ENCODE measurements at places on chromosomes 12 and 14. TPM values are rescaled to one million over a fixed set of nuclear protein-coding genes. Genes with fewer than 3 reads are reported as not detected.

JPH4 gene
- 3.9 TPM for total RNA-seq

DNA sequence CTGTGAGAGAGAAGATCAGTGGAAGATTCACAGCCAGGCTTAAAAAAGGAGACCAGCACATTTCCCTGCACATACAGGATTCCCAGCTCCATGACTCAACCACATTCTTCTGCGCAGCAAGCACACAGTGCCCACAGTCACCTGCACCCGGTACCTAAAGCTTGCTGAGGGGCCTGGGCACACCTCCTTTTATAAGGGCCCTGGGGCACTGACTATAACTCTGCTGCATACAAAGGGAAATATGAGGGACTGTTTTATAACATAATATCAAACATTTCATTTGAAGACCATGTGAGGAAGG, 322.9 kb downstream of the DAD1 start:
- no peak for DNase-seq
- no peaks in the 10 kb centered on the region for H3K36me3 ChIP-seq
- H3K27me3 ChIP-seq = no peaks in the 10 kb centered on the region
- no peak overlapping the region for H3K27ac ChIP-seq

DNA sequence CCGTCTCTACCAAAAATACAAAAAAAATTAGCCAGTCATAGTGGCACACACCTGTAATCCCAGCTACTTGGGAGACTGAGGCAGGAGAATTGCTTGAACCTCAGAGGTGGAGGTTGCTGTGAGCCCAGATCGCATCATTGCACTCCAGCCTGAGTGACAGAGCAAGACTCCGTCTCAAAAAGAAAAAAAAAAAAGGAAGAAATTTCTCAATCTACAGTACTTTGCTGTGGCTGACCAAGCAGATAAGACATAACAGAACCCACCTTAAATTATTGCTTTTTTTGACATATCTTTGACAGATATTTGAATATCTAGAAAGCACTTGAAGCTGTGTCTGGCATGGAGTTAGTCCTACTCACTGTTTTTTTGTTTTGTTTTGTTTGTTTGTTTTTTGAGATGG, 34.9 kb upstream of the HNF1A start:
- H3K4me3 ChIP-seq = no peak overlapping the region
- DNase-seq = no peak
- H3K27me3 ChIP-seq = no peaks in the 10 kb centered on the region

- H3K36me3 ChIP-seq = no peaks in the 10 kb centered on the region
- H3K27me3 ChIP-seq = no peaks in the 10 kb centered on the region
- H3K4me1 ChIP-seq = no peaks in the 10 kb centered on the region
- H3K4me3 ChIP-seq = no peak overlapping the region
- H3K27ac ChIP-seq = no peak overlapping the region
- DNase-seq = no peak
These were observed 11.7 kb upstream of the CREBL2 start for GRCh38 chr12:12599750-12600643.

GRCh38 chr14:93090826-93091555, 24.7 kb downstream of the ITPK1 start:
- H3K27ac ChIP-seq = no peak overlapping the region
- H3K27me3 ChIP-seq = no peaks in the 10 kb centered on the region
- H3K4me3 ChIP-seq = no peak overlapping the region
- H3K4me1 ChIP-seq = peaks cover 24% of the 10 kb centered on the region
- peak; percentile 46 for DNase-seq

- no peak overlapping the region for H3K27ac ChIP-seq
- H3K27me3 ChIP-seq = no peaks in the 10 kb centered on the region
- no peaks in the 10 kb centered on the region for H3K4me1 ChIP-seq
- H3K36me3 ChIP-seq = no peaks in the 10 kb centered on the region
These were observed 8.2 kb downstream of the KRT79 start for GRCh38 chr12:52825961-52826360.

CLEC6A gene
- not detected for total RNA-seq

PLEKHD1 gene
- 1.1 TPM for total RNA-seq

PITPNM2 gene
- 25.3 TPM for total RNA-seq

- no peak overlapping the region for H3K4me3 ChIP-seq
- no peaks in the 10 kb centered on the region for H3K27me3 ChIP-seq
- DNase-seq = no peak
These were observed 112.9 kb downstream of the DAAM1 start for GRCh38 chr14:59301354-59301753.

NINJ2 gene
- 9.2 TPM for total RNA-seq

DNA sequence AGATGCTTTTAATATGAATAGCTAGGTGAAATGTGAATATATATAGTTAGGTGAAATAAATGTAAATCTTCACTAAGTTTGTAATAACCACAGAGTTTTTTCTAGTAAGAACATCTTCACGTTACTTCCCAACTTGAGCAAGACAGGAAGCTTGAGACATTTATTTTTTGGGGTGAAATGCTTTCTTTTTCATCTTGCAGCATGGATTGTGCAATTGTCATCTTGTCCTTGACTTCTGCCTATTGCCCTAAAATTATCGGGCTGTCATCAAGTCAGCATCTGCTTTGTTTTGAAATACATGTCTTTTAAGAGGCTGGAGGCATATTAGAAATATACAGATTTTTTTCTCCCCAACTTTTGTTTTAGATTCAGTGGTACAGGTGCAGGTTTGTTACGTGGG, 433.9 kb downstream of the PCNX1 start:
- H3K4me1 ChIP-seq = peaks cover 5% of the 10 kb centered on the region
- no peaks in the 10 kb centered on the region for H3K27me3 ChIP-seq
- no peak overlapping the region for H3K27ac ChIP-seq
- H3K36me3 ChIP-seq = no peaks in the 10 kb centered on the region
- H3K4me3 ChIP-seq = no peak overlapping the region

- H3K36me3 ChIP-seq = no peaks in the 10 kb centered on the region
- DNase-seq = no peak
- no peaks in the 10 kb centered on the region for H3K27me3 ChIP-seq
- H3K27ac ChIP-seq = no peak overlapping the region
These were observed 57.6 kb upstream of the ATP2B1 start for GRCh38 chr12:89765959-89766824.

GRCh38 chr12:56520048-56520447, 1.6 kb upstream of the RBMS2 start:
- peak overlapping the region; percentile 88 for H3K27ac ChIP-seq
- no peaks in the 10 kb centered on the region for H3K36me3 ChIP-seq
- H3K4me1 ChIP-seq = peaks cover 14% of the 10 kb centered on the region
- H3K27me3 ChIP-seq = no peaks in the 10 kb centered on the region

- no peaks in the 10 kb centered on the region for H3K27me3 ChIP-seq
- DNase-seq = peak; percentile 68
- H3K36me3 ChIP-seq = no peaks in the 10 kb centered on the region
- peak overlapping the region; percentile 44 for H3K27ac ChIP-seq
These were observed 318.2 kb downstream of the NUAK1 start for GRCh38 chr12:105820429-105821125.

CREBL2 gene
- 43.6 TPM for total RNA-seq

POTEG gene
- total RNA-seq = 47.9 TPM

DNA sequence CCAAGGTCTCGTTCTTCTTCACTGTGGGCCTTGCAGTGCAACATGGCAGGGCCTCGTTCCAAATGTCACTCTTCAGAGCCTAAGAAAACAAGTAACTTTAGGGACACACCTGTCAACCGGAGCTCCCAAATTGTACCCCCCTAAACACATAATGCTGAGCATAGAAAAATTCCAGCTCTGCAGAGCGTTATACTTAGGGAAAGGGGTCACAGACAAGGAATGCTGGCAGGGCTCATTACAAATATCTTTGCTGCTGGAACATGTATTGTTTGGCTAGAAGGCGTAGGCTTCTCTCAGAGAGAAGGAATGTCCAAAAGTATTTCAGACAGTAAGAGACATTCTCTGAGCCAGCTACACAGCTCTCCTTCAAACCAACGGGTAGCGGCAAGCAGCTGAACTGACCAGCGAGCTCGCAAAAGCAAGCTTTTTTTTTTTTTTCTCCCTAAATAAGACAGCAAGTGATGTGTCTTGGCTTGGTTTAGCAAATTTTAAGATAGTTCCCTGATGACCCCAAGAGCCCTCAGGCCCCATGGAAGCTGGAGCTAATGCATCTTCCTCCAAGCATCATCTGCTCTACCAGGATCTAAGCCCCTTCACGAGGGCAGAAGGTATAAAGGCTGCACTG, 24.5 kb downstream of the SSH1 start:
- no peaks in the 10 kb centered on the region for H3K36me3 ChIP-seq
- H3K4me3 ChIP-seq = no peak overlapping the region
- peaks cover 34% of the 10 kb centered on the region for H3K4me1 ChIP-seq
- H3K27me3 ChIP-seq = no peaks in the 10 kb centered on the region

GRCh38 chr12:7146906-7147305, 16.7 kb downstream of the CLSTN3 start:
- no peaks in the 10 kb centered on the region for H3K27me3 ChIP-seq
- no peaks in the 10 kb centered on the region for H3K36me3 ChIP-seq
- H3K4me3 ChIP-seq = no peak overlapping the region

Measured in testis (tissue), 5 donors.